ENCODE measurements at places on chromosomes 3 and 15. TPM values are rescaled to one million over a fixed set of nuclear protein-coding genes. Genes with fewer than 3 reads are reported as not detected.

AMT gene
- total RNA-seq: 5.2 TPM

GRCh38 chr15:84859651-84860050, 24.8 kb upstream of the SLC28A1 start:
- no peak for DNase-seq

GRCh38 chr3:5058471-5058951, 63.6 kb upstream of the ARL8B start:
- DNase-seq: no peak

ADAMTS9 gene
- not detected for total RNA-seq

DNA sequence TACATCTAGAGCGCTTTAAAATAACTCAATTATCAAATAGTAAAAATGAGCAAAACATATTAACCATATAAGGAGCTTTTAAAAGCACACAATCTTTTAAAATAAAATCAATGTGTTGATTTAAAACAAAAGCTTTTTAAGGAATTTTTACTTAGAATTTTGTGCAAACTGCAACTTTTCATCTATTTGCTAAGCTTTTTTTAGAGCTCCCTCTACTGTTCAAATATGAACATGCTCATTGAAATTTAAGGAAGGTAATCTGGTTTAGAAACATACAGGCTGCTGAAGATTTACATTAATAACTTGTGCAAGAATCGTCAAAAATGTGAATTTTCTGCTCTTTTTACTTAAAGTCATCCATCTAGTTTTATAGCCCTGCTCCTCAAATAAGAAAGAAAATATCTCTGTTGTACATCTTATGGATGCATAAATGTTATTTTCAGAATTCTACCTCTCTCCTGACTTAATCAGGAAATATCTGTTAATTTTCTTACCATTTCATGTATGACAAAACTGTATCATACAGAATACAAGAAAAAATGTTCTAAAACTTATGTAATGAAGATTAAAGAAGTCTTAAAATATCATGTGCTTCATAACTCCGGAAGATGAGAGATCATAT, 469.4 kb upstream of the ROBO2 start:
- no peak for DNase-seq

DNA sequence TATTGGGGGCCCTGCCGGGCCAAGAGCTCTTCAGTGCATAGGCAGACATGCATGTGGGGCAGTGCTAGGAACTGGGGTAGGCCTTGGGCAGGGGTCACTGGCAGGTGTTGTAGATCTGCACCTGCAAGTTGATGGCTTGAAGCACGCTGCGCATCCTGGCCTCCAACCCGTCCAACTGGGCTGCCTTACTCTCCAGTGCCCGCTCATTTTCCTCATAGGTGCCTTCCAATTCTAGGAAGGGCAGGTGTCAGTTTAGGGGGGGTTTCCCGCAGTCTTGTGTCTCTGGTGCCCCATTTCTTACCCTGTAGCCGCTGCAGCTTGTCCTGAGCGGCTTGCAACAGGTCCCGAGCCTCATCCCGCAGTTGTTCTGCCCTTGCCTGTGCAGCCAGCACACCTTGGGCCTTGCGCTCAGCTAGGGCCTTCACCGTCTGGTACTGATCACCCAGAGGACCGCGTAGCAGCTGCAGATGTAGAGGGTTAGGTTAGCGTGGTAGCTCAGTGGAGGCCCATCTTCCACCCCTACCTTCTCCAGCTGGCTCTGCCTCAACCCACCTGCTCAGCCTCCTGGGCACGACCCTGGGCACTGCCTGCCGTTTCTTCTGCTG, 611 bp upstream of the USP19 start:
- no peak for DNase-seq

GRCh38 chr3:140822401-140823047, 119.1 kb upstream of the SLC25A36 start:
- no peak for DNase-seq

PLCH1 gene
- total RNA-seq: 0.20 TPM

DNA sequence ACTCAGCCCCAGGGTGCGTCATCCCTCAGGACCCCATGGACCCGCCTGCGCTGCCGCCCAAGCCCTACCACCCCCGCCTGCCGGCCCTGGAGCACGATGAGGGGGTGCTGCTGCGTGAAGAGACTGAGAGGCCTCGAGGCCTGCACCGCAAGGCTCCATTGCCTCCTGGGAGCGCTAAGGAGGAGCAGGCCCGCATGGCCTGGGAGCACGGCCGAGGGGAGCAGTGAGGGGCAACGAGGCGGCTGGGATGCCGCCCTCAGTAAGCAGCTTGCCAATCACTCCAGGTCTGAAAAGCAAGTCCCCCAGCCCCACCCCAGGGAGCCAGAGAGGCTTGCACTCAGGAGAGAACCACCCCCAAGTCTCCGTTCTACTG, 3.8 kb upstream of the MANF start:
- no peak for DNase-seq

DNA sequence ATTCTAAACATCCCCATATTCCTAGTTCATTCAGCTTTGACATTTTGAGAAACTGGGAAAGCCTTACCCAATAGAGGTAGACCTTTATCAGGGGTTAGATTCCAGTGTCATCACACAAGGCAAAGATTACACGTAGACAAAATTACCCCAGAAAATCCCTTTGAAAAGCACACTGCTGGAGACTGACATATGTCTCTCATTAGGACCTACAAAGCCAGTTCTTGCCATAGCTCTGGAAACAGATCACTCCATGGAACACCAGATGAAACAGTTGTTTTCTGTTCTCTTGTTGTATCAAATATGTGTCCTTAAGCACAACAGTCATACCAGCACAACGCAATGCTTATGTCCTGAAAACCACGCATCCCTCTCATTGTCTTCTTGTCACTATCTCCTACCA, 44.7 kb downstream of the RARB start:
- DNase-seq: no peak

- no peak for DNase-seq
These were observed 21.7 kb downstream of the ETFA start for GRCh38 chr15:76289582-76289981.

BNC1 gene
- total RNA-seq: not detected

CD200 gene
- total RNA-seq: 9.1 TPM

CLSTN2 gene
- total RNA-seq: not detected

GRCh38 chr3:194130807-194131589, 5.0 kb upstream of the HES1 start:
- peak; percentile 44 for DNase-seq

TMEM207 gene
- not detected for total RNA-seq

FBXL22 gene
- total RNA-seq: 1.0 TPM

DNA sequence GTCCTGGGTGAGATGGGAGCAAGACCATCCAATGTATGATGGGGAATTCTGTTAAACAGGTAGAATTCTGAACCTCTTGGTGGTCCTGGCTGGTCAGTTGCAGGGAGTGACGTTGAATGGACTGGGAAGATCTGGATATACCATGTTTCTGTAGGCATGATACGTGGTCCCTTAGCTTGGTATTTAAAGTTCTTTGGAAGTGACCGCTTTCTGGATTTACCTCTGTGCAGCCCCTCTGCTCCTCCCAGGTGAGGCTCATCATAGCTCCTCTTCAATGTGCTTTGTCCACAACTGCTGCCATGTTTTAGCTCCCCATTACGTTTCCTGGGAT, 37.2 kb downstream of the SMAD3 start:
- no peak for DNase-seq

- no peak for DNase-seq
These were observed 403.5 kb downstream of the DIPK2A start for GRCh38 chr3:144375088-144375487.

GRCh38 chr15:79283252-79284048, 928 bp downstream of the ANKRD34C start:
- DNase-seq: peak; percentile 40

- no peak for DNase-seq
These were observed 307.2 kb downstream of the KCNH8 start for GRCh38 chr3:19455546-19455945.

- DNase-seq: peak; percentile 79
These were observed at the start of gene TEX9 for GRCh38 chr15:56365075-56365711. TEX9 (plus strand) TSS chr15:56365426; CDS start chr15:56365451, 25 bp downstream.

GRCh38 chr3:23981136-23981535, 36.0 kb downstream of the NR1D2 start:
- DNase-seq: no peak

DNA sequence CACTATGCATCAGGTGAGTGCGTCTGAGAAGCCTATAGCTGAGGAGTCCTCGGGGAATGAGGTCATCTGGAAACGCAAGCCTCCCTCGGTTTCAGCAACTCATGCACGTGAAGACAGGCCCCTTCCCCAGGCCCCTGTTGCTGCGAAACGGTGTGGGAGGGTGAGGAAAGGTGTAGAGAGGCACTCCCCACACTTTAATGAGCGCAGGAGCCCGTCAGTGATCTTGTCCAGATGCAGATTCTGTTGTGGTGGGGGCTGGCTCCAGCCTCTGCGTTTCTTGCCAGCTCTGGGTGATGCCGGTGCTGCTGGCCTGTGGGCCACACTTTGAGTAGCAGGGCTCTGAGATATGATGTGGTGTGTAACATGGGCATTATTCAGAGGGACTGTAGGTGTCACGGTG, 38.6 kb upstream of the LACTB start:
- no peak for DNase-seq

DNA sequence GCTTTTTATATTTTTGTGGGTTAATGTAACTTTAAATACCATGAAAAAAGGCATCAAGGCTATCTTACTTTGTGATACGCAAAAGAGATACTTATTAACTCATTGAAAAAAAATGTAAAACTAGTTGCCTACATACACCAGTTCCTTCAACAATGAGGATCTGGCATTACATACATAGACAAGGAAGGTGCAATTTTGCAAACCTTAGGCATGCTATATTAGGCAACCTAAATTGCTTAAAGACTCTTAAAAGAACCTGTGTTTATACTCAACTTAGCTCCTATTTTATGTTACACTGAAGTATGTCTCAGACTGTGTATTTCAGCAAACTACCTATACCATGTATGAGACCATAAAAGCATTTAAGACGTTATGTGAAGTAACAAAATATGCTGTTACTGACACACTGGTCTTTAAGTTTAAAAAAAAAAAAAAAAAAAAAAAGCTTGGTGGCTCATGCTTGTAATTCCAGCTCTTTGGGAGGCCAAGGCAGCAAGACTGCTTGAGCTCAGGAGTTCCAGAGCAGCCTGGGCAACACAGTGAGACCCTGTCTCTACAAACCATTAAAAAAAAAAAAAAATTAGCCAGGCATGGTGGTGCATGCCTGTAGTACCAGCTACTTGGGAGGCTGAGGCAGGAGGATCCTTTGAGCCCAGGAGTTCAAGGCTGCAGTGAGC, 9.1 kb downstream of the TASOR start:
- DNase-seq: no peak

DNA sequence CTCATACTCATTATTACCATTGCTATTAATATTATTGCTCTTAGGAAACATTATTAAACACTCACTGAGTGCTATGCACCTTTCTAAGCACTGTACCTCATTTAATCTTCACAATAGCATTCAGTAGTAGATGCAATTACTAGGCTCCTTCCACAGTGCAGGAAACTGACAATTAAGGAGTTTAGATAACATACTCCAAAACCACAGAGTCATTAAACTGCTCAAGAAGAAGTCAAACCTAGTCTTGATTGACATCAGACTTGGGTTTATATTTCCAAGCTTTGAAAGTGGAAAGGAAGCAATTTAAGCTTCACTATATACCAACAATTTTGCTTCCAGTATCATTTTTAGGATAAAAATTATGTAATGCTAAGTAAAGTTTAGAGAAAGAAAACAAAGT, 490.1 kb upstream of the ARRDC4 start:
- no peak for DNase-seq

GRCh38 chr3:127692501-127693335, 20.0 kb downstream of the ABTB1 start:
- no peak for DNase-seq

DNA sequence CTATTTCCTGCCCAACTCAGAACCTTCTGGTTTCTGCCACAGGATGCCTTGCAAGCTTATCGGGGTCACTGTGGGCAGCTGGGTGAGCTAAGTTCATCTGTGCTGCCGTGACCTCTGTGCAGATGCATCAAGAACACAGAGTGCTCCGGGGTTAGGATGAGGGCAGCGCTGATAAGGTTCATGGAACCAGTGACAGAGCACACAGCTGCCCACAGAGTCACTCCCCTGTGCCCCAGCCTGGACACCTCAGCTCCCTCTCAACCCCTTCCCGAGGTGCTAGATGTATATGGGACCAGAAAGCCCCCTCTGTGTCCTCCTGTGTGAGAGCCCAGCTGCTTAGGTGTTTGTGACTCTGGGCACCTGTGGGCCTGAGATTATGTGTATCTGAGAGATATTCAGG, 15.8 kb upstream of the ALAS1 start:
- DNase-seq: peak; percentile 53

GRCh38 chr3:44058022-44058867, 183.4 kb upstream of the TOPAZ1 start:
- no peak for DNase-seq

EXD1 gene
- not detected for total RNA-seq

LTF gene
- not detected for total RNA-seq

DNA sequence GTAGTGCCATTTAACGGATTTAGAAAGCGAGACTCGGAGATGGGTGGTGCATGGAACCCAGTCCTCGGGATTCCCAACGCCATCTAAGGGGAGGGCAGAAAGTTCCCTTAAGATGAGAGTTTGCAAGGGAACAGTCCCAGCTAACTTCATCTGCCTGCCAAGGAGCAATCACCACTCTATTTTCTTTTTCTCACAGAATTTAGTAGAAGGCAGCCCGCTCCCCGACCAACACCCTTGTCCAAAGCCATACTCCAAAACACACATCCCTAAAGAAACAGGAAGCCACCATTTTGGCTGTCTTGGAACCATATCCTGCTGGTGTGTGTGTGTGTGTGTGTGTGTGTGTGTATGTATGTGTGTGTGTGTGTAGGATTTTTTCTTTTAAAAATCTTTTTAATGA, 7.1 kb upstream of the FGD5 start:
- DNase-seq: no peak

FETUB gene
- total RNA-seq: not detected

- DNase-seq: peak; percentile 79
These were observed 118.7 kb upstream of the SMAD3 start for GRCh38 chr15:66946578-66947164.

- DNase-seq: no peak
These were observed 1303.3 kb downstream of the OTOL1 start for GRCh38 chr3:162799910-162800309.

DNA sequence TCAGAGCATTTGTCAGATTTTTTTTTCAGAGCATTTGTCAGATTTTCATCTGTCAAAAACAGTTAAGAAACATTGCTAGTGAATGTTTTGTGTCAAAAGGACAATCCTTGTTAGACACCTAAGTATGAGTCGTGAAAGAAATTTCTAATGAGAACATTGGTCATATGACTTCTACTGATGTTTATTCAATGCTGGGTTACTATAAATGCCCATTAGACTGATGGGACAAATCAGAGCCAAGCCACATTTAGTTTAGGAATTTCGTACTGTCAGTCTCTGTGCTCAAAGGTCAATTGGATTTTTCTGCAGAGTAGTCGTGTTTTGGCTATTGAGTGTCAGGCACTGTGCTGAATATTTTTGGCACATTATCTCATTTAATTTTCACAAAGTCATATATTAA, 31.6 kb downstream of the TSC22D2 start:
- DNase-seq: no peak

DNA sequence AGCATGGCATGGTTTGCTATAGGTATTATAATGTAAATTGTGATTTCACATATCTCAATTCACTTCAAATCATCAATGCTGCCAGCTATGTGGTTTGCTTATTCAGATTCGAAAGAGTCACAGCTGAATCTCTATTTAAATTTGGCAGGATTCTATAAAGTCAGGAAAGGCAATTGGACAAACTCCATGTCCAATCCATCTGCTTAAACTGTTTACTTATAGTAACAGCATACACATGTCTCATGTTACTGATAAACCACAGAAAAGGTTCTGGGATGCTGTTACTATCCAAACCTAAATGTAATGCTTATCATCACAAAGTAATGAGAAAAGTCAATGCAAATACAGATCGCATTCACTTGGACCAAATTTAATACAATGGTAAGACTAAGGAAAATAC, 229.7 kb downstream of the ISL2 start:
- no peak for DNase-seq

GRCh38 chr3:111863942-111864694, 5.1 kb downstream of the PHLDB2 start:
- no peak for DNase-seq
